H54 (cell line): ENCODE measurements at places on chromosomes 5 and 9.

- DNase-seq = no peak
Observed at GRCh38 chr5:125847561-125847960, 575.6 kb upstream of the GRAMD2B start.

- DNase-seq = no peak
Observed at GRCh38 chr9:135248721-135249120, 161.3 kb downstream of the OLFM1 start.

GRCh38 chr9:6106711-6107339 lies 91.4 kb upstream of the RANBP6 start:
- peak; percentile 36 for DNase-seq

GRCh38 chr5:1801222-1801966 lies at the start of gene NDUFS6:
Gene NDUFS6 (plus strand): TSS chr5:1801407. CDS start chr5:1801418, 11 bp downstream.
- DNase-seq = peak; percentile 52

DNA sequence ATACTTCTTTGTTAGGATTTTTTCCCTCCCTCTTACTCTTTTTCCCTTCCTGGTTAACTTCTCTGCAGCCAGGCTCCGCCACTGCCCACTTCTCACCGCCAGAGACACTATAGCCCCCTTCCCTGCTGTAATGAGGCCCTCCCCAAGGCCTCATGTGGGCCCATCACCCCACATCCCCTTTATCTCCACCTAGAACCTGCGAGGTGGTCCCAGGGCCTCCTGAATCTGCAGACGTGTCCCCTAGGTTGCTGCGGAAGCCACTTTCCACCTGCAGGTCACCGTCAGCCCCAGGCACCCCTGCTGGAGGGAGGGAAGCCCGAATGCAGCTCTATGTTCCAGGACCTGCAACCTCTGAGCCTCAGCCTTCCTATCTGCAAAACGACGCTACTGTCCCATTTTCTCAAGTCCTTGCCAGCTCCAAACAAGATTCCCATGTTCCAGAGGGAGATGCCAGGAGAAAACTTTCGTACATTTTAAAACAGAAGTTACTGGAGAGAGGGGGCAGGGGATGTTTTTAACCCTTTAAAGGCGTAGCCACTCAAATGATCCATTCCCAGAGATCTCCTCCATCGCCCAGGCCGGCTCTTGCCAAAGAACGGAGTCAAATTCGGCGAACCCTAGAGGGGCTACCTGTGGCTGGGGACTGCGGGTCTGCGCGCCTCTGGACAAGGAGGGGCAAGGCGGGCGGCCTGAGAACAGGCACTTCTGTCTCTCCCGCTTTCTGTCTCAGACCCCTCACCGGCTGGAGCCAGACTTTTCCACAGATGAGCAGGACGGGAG lies 929 bp downstream of the SH3PXD2B start:
- no peak for DNase-seq

DNA sequence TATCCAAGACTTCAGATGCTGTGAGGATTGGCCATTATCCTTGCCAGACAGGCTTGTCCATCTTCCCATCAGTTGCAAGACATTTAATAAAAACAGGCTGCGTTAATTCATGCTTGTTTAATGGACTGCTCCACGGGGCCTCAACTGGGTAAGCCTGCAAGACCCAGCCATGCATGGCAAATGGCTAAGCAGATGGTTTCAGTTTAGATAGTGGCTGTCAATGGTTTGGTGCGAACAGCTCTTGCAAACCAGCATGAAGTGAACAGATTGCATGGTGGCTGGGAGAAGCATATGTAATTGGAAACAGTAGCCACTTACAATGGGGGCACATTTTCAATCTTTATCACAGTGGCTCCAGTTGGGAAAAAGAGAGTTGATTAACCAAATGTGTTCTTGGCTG lies 628.2 kb upstream of the KLF4 start:
- DNase-seq = no peak

- no peak for DNase-seq
Observed at GRCh38 chr5:37738057-37738691, 101.7 kb downstream of the GDNF start.

DNA sequence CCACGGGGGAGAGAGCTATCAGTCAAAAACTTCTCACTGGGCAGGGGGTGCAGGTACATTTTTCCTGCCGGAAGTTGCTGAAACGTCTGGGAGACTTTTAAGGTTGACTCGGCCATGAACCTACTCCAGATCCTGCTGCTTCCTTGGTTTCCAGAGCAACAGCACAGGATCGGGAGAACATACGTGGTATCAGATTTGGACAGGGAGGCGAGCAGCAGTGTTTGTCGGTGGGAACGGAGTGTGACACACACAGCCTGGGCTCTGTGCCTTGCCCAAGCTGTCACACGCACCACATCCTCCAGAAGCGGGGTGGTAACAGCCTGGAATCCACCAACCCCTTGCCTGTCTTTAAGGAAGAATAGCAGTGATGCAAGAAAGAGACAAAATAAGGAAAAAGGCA lies 276.5 kb downstream of the SLIT3 start:
- DNase-seq = no peak
